ENCODE measurements at places on chromosomes 16 and 17.
A peak's percentile ranks its signal among the peaks of the same experiment; 100 is the strongest.

GRCh38 chr17:49624896-49625295, 49.2 kb downstream of the NXPH3 start:
- DNase-seq = no peak

DNA sequence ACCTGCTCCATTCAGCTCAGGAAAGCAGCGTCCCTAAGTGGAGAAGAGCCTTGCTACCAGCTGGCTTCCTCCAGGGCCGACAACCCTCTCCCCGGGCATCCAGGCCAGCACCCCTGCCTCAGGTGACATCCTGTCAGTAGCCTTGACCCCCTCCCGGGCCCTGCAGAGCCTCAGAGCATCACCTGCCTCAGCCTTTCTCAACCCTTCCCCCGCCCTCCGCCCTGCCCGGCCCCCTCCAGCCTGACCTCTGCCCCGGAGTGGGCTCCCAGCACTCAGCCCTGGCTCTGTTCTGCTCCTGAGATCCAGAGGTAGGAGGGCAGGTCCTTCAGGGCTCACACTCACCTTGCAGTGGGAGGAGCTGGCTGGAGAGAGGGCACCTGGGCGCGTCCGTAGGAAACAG, 73.8 kb upstream of the METRNL start:
- no peak for DNase-seq

- no peak for DNase-seq
These were observed 19.8 kb upstream of the MAP3K14 start for GRCh38 chr17:45336390-45337182.

DNA sequence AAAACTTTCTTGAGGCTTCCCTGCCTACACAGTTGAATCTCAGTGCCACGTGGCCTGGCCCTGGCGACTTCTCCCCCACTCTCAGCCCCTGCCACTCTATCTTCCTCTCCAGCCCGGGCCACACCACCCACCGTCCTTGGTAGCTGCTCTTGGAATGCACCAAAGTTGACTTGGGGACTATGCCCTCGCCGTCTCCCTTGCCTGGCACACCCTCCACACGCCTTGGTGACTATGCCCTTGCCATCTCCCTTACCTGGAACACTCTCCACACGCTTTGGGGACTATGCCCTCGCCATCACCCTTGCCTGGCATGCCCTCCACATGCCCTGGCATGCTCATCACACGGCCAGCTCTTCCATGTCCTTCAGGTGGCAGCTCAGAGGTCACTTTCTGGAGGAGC, 15.5 kb upstream of the TVP23A start:
- no peak for DNase-seq

DNA sequence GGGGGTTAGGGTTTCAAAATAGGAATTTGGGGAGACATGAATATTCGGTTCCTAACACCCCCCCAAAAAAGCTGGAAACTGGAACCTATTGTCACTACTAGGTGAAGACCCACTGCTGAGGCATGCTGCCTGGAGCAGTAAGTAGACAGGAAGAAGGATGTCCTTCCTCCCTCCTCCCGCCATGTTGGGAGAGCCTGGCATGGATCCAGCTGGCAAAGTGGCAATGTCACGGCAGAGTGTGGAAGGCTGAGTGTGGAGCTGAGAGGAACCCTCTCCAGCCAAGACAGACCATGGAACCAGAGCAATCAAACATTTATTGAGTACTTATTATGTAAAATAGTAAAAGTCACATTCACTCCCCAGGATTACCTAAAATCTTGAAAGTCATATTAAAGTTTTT, 49.0 kb downstream of the CCDC182 start:
- DNase-seq = no peak

DNA sequence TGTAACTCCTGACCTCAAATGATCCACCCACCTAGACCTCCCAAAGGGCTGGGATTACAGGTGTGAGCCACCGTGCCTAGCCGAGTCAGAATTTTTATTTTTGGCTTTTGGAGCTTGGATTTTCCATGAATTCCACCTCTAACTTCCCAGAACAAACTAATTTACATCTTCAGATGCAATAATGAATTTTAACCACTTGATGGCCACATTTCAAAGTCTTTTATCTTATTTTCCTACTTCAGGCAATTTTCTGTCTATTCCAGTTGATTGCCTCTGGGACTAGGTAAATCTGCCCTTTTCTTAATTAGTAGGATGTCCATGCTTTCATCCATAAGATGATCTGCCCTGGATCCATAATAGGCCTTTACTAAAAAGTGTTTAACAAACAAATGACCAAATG, 156.4 kb upstream of the ANKFN1 start:
- no peak for DNase-seq

DNA sequence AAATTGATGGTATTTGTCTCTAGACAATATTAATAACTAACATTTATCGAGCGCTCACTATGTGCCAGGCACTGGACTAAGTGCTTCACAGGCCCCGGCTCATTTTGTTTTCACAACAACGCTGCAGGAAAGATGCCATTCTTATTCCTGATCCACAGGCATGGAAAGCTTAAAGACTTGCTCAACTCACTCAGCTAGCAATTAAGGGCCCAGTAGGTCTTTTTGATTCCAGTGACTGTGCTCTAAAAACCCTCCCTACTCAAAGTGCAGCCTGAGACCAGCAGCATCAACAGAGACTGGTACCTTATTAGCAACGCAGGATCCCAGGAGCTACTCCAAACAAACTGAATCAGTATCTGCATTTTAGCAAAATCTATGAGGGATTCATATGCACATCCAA, 35.3 kb downstream of the CUEDC1 start:
- no peak for DNase-seq

DNA sequence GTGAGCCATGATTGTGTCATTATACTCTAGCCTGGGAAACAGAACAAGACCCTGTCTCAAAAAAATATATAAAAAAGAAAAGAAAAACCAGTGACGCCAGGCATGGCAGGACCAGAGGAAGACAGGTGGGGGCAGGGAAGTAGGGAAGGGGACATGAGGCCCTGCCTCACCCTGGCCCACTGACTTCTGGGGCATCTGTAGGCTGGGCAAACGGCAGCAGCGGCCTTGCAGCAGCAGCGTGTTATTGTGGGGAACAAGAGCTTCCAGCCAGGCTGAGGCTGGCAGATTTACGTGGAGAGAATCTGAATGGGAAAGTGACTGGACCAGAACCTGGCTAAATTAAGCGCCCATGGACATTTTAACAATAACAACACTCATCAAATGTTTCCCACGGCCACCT, 19.4 kb downstream of the CMTM4 start:
- no peak for DNase-seq

DNA sequence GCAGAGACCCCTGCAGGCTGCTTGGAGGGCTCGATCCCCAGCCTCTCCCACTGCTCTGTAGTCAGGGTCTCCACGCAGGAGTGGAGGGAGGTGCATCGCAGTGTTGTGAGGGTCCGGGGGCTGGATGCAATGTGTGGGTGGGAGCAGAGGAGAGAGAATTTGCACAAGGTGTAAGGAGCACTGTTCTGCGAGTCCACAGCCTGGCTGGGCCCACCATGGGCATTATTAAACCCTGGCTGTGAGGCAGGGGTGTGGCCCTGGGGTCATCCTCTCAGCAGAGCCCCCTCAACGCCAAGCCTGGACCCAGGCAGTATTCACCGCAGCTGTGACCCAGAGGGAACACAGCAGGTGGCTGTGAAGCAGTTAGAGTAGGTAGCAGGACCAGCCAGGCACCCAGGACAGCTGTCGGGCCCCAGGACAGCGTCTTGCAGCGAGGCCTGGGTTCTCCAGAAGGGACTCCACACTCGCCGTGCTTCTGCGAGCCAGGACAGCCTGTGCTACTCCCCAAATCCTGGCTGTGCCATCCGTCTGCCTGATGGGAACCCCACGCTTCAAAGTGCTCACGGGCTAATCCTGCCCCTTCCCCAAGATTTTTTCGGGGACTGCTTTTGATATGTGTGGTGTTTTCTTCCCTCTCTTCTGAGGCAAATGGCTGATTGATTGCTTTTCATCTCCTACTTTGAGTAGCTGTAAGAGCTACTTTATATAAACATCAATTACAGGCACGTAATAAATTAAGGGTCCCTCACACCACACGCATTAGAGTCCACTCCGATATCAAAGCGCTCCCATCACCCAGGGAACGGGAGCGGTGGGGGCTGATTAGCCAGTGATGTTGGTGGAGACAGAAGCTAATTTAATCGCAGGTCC, 100.9 kb upstream of the GSE1 start:
- no peak for DNase-seq

DNA sequence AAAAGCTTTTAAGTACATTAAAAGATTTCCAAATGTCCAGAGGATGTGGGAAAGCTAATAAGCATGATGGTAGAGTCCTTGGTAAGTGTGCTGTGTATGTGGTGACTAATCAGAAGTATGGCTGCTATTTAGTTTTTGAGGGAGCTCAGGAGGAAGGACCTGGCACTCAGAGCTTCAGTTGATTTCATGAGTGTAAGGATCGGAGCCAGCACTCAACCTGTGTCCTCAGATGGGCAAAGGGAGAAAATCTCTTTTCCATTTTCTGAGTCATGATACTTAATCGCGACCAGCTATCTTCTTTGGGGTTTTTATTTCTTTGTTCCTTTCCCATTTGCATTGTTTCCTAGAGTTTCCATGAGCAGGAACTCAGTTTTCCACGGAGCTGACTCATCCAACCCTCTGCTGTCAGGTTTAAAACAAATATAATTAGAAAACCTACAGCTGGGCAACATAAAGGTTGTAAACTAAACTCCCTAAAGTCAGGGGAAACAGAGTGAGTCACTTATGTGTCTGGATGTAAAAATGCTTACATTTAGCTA, 125.4 kb downstream of the MAP2K6 start:
- no peak for DNase-seq

GRCh38 chr17:21242026-21242697, 11.0 kb downstream of the NATD1 start:
- DNase-seq = no peak

GRCh38 chr17:39981207-39981741, 667 bp downstream of the PSMD3 start:
- DNase-seq = no peak

- no peak for DNase-seq
These were observed 57.1 kb downstream of the BRIP1 start for GRCh38 chr17:61806081-61806828.

DNA sequence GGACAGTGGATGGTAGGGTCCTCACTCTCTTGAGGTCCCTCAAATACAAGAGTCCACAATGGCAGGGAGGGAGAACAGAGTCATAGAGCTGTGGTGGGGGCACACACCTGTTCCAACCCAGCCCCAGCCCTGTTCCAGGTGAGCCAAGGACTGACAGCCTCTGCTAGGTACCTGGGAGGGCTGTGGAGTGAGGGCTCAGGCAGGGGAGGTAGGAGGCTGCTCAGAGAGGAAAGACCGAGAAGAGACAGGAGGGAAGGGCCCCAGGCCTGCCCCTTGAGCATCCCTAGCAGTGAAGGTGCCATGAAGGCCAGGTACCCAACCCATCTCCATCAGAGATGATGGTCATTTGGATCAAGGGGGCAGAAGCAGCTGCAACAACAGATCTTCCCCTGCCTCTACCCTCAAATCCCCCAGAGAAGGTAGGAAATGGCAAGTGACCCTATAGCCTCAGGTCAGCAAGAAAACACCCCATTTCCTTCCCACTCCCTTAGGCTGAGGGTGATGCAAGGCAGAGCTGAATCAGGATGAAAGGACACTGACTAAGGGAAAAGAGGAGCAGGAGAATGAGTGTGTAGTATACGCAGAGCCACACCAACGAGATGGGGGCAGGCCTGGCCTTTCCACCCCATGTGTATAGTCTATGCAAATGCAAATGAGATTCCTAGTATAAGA, 28.6 kb downstream of the CD300LG start:
- no peak for DNase-seq

GRCh38 chr16:24668481-24669061, 60.9 kb upstream of the TNRC6A start:
- no peak for DNase-seq

DNA sequence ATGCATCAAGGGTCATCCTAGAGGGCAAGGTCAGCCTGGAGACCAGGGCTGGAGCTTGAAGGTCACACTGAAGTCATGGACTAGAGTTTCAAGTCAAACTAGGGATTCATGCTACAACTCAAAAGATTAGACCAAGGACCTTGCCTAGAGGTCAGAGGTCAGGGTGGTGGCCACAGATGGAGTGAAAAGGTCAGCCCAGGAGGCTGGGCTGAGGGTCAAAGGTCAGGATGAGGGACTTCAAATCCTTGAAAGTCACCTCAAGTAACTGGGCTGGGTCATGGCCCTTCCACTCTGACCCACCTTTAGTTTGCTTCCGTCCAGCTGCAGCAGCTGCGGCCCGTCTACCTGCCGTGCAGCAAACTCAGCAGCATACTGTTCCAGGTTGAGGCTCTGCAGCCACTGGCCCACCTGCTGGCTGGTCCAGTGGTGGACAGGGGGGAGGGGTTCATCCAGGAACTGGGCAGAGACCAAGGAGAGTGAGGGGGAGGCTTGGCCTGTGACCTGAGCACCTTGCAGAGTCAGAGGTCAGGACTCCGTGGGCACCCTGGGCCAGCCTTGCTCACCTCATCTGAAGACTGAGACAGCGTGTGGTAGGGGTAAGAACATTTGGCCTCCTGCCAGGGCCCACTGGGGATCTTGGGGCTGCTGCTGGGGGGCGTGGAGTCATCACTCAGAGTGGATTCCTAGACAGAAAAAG, 16.2 kb downstream of the SAMD14 start:
- no peak for DNase-seq

GRCh38 chr17:43790311-43790940, 10.2 kb downstream of the CFAP97D1 start:
- no peak for DNase-seq

GRCh38 chr17:2962729-2963128, 100.7 kb downstream of the OR1D5 start:
- DNase-seq = no peak

- DNase-seq = no peak
These were observed 48.7 kb upstream of the FOXJ1 start for GRCh38 chr17:76189741-76190140.

- DNase-seq = no peak
These were observed 9.4 kb downstream of the RPH3AL start for GRCh38 chr17:343211-343610.

DNA sequence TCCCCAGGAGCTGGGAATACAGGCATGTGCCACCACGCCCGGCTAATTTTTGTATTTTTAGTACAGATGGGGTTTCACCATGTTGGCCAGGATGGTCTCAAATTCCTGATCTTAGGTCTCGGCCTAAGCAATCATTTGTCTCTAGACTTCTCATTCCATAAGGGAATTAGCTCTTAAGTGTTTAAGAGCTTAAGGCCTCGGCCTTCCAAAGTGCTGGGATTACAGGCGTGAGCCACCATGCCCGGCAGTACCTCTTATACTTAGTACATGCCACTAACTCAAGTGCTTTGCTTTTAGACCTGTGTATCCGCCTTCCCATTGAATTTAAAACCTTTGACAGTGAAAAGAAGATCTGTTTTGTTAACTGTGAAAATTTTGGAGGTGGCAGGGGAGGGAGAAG, 16.6 kb upstream of the IL21R start:
- no peak for DNase-seq

GRCh38 chr17:77375917-77376651, 235.3 kb downstream of the SEC14L1 start:
- DNase-seq = no peak

DNA sequence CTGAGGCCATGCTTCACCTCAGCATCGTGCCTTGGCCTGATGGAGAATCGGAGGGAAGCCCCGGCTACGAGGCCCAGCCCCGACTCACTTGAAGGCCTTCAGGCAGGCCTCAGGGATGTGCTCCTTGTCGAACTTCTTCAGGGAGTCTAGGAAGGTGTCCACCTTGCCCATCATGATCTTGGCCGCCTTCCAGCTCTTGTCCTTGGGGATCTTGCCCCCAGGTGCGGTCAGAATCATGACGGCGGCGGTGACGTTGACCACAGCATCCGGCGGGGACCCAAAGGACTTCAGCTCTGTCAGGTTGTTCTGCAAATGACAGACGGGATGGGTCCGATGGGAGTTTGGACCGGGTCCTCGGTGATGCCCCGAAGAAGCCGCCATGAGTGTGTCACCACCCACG, 81.2 kb downstream of the PGS1 start:
- DNase-seq = no peak

- DNase-seq = peak; percentile 50
These were observed 1.6 kb downstream of the CTCF start for GRCh38 chr16:67563708-67564468.
